ENCODE measurements at places on chromosomes 16 and 17.

DNA sequence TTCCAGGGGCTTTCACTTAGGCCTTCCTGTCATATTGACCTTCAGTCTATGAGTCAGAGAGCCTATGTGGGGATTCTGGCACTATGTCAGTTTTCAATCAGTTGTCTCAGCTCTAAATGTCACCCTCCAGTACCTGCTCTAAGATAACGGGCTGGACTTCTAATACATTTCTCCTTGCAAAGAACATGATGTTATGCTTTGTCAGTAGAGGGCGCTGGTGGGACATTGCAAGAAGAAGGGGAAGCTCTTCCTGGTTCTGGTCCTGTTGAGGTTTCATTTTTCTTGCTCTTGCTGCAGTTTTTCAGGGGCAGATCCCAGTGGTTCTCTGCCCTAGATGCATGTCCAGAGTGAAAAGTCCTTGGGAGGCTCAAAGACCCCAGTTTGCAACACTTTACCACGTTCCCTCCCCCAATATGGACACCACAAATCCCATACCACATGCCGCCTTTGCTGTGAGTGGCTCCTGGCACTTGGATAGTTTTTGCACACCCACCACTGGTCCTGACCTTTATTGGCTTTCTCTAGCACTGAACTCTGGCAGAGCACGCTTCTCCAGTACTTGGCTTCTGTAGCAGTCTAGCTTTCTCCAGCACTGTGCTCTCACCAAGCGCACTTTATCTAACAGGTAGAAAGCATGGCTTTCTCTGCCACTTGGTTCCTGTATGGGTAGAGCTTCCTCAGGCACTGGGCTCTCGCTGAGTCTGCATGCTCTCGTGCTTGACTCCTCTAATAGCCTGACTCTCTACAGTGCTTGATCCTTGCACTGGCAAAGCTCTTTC, 49.0 kb downstream of the BCL7C start:
- DNase-seq = peak; percentile 93

- DNase-seq = no peak
These were observed 5.9 kb downstream of the RSAD1 start for GRCh38 chr17:50484386-50485155.

GRCh38 chr17:65745241-65745640, 183.8 kb upstream of the AXIN2 start:
- DNase-seq = no peak

GRCh38 chr17:11935734-11936406, 61.4 kb downstream of the ZNF18 start:
- DNase-seq = peak; percentile 73

GRCh38 chr16:50425648-50426047, 56.9 kb upstream of the BRD7 start:
- no peak for DNase-seq

DNA sequence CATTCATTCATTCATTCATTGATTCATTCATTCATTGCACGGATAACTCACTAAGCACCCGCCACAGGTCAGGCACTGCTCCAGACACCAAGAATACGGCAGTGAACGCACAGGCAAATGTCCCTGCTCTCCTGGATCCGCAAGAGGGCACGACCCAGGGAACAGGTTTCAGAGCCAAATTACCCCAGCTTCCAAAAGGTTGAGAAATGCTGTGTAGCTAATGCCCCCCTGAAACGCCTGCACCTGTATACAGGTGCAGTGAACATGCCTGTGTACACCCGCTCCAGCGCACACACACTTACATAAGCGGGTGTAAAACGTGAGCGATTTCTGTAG, 9.6 kb upstream of the UBE2I start:
- DNase-seq = no peak

GRCh38 chr17:82611140-82612058, 36.8 kb downstream of the WDR45B start:
- peak; percentile 55 for DNase-seq

- DNase-seq = no peak
These were observed 270.2 kb downstream of the TMEM114 start for GRCh38 chr16:8320131-8320530.

DNA sequence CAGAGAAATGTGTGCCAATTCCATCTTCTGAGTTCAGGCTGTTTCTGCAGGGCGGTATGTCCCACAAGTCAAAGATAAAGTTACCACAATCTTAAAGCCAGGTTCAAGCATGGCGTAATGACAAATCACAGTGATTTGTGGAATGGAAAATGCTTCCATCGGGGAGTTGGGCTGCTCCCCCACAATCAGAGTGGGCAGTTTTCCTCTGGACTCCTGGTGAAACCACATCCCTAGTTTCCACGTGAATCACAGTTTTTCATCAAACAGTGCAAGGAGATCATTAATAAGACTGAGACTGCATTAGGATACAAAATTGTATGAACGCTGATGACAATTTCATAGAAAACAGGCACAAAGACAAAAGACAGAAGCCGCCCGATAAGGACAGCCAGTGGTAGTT, 3.6 kb downstream of the LITAF start:
- DNase-seq = no peak

- DNase-seq = no peak
These were observed 1.6 kb downstream of the PGAP6 start for GRCh38 chr16:379961-380761.

- DNase-seq = peak; percentile 35
These were observed 27.3 kb upstream of the GSG1L start for GRCh38 chr16:28090646-28091377.

- DNase-seq = no peak
These were observed 32.4 kb downstream of the SF3B3 start for GRCh38 chr16:70556063-70556462.

- DNase-seq = no peak
These were observed 99.4 kb upstream of the MYOCD start for GRCh38 chr17:12566291-12566690.

GRCh38 chr17:73201215-73202069, 8.6 kb downstream of the COG1 start:
- DNase-seq = no peak

DNA sequence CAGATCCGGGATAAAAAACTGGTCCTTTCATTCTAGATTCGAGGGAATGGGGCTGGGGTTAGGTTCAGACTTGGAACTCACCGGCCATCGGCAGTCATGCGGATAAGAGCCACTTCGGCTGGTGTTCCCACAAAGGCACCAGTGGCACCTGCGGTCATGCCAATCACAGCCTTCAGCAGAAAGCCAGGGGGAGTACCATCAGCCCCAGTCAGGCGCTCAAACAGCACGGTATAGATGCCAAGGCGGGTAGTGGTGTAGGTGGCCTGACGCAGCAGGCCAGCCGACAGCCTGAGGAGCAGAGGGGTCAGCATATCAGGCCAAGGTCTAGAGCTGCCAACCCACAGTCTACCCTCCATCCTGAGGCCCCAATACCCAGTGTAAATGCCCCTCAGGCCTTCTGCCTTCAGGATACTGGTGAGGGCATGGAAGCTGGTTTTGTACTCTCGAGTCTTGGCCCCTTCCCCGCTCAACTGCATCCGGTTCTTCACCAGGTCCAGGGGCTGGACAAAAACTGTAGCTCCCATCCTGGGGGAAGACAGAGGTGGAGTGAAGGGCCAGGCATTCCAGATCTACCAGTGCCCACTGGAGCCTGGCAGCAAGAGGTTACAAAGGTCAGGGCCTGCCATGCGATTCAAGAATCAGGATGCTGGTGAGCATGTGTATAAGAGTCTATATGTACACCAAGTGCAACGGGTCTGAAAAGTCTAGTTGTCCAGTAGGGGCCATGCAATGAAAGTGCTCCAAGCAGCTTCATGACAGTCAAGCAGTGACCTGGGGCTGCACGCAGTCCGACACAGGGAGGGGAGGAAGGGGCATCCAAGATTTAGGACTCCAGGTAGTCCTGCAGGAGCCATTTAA, 929 bp downstream of the SLC25A11 start:
- no peak for DNase-seq

DNA sequence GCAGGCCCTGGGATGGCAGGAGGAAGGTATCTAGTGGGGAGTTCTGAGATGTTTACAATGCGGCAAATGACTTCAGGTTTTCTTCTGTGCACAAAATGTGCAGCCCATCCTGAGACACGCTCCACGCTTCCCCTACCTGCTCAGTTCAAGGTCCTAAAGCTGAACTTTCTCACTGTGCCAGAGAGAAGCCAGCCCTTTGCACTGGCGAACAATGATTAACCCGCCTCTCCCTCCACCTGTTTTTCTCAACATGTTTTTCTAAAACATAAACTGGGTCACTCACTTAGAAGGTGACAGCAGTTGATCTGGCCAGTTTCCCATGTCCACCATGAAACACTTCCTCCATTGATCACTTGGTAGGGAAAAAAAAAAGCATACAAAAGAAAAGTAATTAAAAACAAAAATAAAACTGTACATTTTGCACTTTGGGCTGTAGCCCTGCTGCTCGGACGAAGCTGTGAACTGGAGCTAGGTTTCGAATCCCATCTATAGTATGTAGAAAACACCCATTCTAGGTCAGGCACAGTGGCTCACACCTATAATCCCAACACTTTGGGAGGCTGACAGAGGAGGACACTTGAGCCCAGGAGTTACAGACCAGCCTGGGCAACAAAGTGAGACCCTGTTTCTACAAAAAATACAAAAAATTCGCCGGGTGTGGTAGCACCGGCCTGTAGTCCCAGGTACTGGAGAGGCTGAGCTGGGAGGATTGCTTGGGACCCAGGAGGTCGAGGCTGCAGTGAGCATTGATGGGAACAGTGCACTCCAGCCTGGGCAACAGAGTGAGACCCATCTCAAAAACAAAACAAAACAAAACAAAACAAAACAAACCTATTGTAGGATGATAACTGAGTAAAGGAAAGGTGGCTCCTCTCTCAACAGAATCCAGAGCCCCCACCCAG, 6.1 kb upstream of the G6PC1 start:
- DNase-seq = no peak

DNA sequence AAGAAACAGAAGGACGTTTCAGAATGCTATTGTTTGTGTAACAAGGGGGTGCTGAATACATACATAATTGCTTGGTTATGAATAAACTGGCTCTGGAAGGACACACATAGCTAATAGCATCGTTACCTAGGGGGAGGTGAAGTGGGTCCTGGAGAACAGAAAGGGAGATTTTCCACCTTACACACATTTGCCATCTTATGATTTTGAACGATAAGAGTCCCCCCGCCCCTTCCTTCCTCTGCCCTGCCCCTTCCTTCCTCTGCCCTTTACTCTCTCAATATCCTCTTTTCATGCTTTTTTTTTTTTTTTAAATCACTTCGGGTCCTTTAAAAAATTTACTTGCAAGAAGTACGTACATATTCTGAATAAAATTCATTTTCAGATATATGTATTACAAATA, 902 bp upstream of the DHRS7B start:
- no peak for DNase-seq

GRCh38 chr17:61400066-61400716, 548 bp downstream of the TBX2 start:
- no peak for DNase-seq

DNA sequence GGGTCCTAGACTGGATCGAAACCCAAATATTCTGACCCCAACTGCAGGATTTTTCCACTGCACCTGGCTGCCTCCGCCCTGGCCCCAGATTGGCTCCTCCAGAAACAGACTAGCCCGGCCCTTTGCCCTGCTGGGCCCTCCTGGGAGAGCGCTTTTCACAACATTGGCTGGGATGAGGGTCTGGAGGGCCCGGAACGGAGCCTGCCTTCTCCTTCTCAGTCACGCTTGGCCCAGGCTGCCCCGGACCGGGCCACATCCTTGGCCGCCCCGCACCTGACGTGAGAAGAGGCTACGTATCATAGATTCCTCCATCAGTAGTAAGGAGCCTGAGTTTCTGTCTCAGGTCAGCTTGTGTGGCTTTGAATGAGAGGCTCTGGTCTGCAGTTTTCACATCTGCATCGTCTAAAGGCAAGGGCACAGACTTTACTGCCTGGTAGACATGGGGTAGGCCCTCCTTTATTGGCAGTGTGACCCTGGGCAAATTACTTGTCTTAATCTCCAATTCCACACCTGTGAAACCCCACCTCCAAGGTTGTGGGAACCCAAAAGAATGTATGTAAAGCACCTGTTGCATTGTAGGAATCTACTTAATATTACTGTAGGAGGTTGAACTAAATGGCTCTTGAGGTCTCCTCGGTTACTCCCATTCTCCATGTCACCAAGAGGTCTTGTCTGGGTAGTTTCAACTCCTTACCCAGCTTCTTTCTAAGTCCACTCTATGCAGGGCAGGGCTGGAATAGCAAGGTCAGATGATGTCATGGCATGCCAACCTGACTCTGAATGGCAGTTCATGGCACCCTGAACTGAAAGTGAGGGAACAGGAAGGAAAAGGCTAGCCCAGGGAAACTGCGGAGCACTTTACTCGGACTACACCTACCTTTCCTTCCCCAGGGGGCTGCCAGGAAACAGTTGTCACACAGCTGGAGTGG, 661 bp downstream of the LRRC3C start:
- DNase-seq = no peak

DNA sequence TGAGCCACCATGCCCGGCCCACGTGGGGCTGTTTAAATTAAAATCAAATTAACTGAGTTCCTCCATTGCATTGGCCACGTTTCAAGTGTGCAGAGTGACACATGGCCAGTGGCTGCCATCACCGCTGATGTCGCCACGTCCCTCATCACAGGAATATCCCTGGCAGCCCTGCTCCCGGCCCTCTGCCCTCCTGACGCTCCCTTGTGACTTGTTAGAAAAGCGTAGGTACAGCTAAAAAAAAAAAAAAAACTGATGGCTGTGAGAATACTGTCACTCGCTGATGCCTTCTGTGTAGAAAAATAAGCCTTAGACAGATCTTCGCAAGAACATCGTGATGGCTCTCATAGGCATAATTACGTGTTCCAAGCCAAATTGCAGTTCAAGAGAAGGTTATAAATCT, 21.7 kb downstream of the CARHSP1 start:
- no peak for DNase-seq

DNA sequence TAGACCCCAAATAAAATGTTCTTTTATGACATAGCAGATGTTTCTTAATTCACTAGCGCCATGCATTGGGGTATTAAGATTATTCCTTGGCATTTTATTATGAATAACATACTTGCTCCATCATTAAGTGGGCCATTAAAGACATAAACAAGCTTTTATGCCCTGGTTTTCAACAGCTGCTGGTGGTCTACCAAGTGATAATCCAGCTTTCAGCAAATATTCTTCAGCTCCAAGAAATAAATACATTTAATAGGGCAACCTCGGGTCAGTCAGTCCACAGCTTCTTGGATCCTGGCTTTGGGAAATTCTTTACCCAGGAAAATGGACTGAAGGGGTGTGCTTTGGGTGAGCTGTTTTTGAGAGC, 217.3 kb upstream of the IRX3 start:
- DNase-seq = no peak

- no peak for DNase-seq
These were observed 7.2 kb downstream of the PLEKHH3 start for GRCh38 chr17:42669705-42669976.

- DNase-seq = no peak
These were observed 99.8 kb downstream of the CPPED1 start for GRCh38 chr16:12703935-12704334.

DNA sequence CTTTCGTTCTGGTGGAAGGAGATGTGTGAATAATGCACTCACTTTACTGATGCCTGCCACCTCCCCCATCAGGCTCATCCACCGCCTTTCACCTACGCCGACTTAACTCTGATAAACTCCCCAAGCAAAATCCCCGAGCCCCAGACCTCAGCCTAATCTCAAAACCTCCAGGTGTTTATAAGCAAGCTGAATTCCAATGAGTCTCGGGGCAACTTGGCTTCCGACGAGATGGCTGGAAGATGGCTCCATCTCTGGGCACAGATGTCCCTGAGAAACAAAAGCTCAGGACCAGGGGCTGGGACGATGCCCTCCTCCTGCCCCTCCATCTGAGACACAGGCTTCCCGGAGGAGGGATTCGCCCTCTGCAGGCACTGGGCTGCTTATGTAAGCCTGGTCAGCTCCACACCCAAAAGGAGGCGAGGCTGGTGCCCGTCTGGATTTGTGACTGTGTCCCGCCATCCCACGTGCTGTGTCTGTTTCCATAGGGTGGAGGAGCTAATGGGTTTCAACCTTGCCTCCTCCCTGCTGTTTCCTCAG, 386.4 kb upstream of the TNRC6C start:
- DNase-seq = no peak

Measured in epithelial cell of esophagus (primary cell).